ENCODE measurements at places on chromosomes 3 and 15.

- no peak for DNase-seq
Measured at GRCh38 chr15:27176785-27177406, 205.9 kb downstream of the GABRG3 start.

DNA sequence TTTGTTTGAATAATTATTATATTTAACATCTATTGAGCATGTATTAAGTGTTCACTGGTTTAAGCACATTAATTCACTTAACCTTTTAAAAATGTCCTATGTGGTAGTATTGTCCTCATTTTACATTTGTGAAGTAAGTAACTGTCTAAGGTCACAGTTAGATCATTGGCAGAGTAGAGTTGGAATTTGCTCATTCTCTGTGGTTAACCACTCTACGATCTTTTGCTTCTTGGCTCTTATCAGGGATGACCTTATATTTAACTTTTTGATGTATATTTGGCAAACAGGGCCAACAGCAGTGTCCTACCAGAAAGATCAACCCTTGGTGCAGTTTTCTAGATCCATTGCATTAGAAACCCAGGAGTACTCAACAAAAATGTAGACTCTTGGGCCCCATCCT, 34.0 kb downstream of the PXK start:
- no peak for DNase-seq

DNA sequence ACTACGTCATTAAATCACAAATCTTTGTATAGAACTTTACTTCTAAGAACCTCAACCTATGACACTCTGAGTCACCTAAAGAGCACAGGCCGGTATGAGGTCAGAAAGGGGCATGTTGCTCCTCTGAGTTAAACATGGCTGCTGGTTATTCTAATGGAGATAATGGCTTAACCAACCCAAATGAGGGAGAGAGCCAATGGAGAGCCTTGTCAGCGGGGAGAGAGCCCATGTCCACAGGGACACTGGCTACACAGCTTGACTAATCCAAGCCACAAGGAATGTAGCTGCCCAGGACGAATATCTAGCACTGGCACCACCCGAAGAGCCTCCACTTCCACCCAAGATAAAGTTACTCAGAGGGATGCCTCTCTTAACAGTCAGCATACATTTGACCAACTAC, 77.0 kb upstream of the STAC start:
- DNase-seq, result no peak

GRCh38 chr3:172355836-172356235, 92.4 kb downstream of the GHSR start:
- peak; percentile 7 for DNase-seq

- no peak for DNase-seq
Measured at GRCh38 chr3:61443886-61444285, 117.5 kb upstream of the PTPRG start.

- peak; percentile 60 for DNase-seq
Measured at GRCh38 chr3:167110901-167111300, 269.2 kb downstream of the ZBBX start.

GRCh38 chr3:72756900-72757299, 91.3 kb downstream of the SHQ1 start:
- DNase-seq, result no peak

DNA sequence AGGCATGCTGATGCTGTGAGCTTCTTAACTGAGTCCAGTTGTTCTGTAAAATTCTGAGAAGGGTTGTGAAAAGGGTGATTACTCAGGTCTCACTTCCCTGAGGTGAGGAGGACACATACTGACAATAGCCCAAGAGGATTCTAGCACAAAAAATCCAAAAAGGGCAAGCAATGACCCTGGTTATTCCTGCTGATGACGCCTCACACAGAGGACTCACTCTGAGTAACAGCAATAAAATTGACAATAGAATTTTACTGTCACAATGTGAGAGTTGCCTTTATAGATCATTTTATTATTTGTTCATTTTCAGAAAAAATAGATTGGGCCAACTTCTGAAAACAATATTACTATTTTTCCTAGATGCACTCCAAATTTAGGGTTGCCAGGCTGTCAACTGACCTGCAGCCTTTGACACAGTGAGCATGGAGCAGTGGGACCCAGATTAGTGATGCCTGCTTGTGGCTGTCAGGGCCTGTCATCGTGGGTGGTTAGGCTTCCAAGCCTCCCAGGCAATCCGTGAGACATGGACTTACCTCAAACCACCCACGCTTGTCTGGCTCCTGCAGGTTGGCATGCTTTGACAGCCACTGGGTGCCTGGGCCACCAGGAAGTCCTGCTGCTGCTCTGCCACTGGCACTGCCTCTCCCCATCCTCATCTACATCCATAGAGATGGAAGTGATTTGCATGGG, 396.0 kb upstream of the THBS1 start:
- no peak for DNase-seq

DNA sequence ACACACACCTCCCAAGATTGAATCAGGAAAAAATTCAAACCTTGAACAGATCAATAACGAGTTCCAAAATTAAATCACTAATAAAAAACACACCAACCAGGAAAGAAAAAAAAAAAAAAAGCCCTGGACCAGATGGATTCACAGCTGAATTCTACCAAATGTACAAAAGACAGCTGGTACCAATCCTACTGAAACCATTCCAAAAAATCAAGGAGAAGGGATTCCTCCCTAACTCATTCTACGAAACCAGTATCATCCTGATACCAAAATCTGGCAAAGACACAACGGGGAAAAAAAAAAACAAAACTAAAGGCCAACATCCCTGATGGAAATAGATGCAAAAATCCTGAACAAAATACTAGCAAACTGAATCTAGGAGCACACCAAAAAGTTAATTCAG, 54.4 kb upstream of the SLC12A8 start:
- no peak for DNase-seq

DNA sequence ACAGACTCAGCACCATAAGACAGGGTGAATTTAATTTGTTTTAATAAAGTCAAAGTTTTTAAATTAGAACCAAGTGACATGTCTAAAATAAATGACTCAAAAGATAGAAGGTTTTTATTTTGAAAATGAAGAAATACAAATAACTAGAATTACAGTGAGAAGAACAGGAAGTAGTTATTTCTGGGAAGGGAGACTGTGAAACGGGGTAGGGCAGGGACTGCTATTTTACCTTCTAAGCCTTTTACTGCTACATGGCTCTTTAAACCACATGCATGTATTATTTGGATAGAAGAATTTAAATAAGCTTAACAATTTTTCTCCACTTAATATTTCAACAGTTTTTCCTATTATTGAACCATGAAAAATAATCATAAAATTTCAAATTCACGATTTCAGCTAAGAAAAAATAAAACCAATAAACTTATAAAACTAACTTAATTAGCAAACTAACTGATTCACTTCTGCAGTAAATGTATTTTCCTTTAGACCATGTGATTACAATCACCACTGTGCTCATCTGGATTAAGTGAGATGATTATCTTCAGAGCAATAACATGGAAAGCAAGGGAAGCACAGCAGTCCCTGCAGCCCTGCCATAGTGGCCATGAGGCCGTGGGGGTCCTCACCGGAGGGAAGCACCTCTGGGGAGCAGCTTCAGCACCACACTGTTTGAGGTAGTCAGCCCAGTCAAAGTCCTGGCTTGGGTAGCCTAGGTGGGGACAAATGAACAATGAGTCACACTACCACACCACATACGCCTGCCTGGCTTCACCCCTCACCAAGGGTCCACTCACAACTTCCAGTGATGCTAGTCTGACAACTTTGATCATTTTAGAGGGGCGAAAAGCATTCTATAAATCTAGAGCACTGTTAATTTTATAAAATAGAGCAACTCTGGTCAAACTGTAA, 28.3 kb upstream of the STIMATE start:
- DNase-seq, result no peak
